ENCODE measurements at places on chromosomes 1 and 21.

- DNase-seq, result no peak
These were observed 8.5 kb upstream of the COL8A2 start for GRCh38 chr1:36133484-36133883.

- no peak for DNase-seq
These were observed 11.5 kb downstream of the LRRN2 start for GRCh38 chr1:204673909-204674649.

GRCh38 chr1:5936621-5937372 is 55.4 kb downstream of the NPHP4 start:
- peak; percentile 87 for DNase-seq

DNA sequence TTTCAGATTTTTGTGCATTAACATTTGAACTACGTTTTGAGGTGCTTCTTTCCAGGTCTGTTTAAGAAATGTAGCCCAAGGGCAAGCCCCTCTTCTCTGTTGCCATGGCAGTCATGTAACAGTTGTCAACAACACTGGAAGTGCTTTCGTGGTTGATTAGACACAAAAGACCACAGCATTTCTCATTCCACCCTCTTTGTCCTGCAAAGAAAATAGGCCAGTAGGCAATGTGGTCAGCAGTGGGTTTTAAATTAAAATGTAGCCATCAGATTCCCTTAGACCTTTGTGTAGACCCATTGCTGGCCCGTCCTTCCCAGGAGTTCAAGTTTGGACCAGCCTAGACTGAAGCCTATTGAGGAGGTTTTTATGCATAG is 35.4 kb downstream of the VANGL1 start:
- DNase-seq, result no peak

DNA sequence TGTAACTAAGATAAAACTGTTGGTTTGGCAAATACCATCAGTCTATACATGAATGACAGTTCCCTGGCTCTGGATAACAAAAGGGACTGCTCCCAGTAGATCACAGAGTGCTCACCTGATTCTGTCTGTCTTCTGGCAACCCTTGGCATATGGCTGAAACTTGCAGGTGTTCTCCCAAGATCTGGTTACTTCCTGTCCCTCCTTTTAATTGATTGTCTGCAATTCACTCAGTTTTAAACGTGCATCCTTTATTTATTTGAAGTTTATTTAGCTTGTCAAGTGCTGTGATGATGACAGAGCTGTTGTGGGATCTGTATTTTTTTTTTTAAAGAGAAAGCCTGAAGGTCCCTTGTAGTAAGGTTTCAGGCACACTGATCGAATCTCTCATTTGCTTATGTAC is 3.4 kb downstream of the KCNA3 start:
- no peak for DNase-seq

Data from vagina (tissue), 2 donors.